NCI-H2107 (cell line): ENCODE measurements at places on chromosomes 2 and 18.

- no peak for DNase-seq
Observed at GRCh38 chr18:74456349-74457042, 612 bp downstream of the DIPK1C start.

DNA sequence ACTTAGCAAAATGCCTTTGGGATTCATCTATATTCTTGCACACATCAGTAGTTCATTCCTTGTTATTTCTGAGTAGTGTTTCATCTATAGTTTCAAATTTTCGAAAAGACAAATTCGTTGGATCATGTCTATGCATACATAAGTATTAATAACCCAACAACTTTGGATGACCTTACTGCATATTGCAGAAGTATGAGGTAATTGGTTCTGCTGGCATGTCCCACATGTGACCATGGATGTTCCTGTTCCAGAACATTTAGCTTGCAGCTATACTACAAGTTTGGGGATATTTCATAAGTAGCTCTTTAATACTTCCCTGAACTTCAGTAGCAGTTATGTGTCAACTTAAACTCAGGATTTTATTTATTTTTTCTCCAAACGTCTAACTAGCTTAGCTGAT is 44.9 kb downstream of the APLF start:
- DNase-seq, result no peak

DNA sequence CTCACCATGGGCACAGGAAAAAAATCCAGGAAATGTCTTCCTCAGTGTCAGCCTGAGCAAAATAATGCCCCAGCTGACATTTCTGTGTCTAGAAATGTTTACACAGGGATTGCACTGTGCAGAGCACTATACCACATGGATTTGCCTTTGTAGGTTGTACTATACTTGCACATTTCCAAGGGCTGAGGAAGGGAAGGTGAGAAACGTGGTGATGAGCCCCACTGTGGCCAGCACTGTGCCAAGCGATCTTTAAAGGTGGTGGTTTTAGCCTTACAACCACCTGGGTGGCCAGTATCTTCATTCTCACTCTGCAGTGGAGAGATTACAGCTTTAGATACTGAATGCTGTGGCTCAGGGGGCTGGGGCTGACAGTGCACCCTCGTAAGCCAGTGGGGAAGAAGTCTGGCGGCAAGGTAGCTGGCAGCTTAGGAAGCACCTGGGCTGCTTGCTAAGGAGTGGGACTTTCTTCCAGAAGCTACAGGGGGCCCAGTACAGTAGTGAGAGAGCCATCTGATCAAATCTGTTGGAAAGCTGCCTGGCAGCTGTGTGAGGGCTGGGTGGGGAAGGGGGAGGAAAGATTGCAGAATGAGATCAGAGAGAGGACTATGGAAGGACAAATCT is 81.4 kb upstream of the MSH2 start:
- no peak for DNase-seq

DNA sequence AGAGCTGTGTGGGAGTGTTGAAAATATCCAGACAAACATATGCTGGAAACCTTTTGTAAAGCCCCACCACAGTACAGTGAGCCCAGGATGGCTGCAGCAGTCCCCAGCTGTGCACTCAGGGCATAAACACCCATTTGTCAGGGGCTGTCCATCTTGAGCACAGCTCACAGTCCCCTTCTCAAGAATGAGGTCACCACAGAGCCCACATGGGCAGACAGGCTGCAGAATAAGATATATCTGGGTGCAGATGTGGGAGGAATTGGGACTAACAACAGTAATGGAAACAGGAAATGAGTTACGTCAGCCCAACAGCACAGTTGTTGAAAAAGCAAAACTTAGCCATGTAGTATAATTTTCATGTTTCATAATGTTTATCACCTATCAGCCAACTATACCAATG is 219.6 kb downstream of the ETAA1 start:
- DNase-seq, result no peak

DNA sequence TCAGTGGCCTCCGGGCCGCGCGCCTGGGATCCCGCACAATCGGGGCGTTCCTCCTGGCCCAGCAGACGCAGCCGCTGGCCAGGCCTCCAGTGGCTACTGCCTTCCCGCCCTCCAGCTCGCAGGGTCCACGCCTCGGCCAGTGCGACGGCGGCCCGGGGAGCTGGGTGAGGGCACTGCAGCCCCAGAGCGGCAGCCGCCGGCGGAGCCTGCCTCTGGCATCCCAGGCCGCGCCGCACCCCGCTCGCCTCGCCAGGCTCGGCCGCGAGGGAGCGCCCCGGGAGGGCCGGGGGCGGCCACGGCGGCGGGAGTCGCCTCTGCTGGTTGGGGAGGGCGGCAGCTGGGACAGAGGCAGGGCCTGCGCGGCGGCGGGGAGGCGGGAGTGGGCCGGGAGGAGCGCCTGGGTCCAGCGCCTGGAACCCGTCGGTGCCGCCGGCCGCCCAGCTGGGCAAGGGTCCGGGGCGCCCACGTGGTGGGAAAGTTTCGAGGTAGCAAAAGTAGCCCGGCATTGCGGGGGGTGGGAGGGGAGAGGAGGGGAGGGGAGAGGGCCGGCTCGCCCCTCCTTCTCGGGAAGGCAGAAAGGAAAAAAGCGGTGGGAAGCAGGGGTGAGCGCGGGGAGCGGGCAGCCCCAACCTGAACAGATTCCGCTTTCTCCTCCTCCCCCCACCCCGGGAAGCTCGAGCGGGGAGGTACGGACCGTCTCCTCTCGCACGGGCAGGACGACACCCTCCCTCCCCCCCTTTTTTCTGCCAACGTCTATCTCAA is 1.5 kb upstream of the INHBB start:
- DNase-seq, result no peak

- no peak for DNase-seq
Observed at GRCh38 chr2:169452080-169452479, 27.2 kb upstream of the BBS5 start.

GRCh38 chr18:23927821-23928746 is 86.5 kb upstream of the TTC39C start:
- no peak for DNase-seq

DNA sequence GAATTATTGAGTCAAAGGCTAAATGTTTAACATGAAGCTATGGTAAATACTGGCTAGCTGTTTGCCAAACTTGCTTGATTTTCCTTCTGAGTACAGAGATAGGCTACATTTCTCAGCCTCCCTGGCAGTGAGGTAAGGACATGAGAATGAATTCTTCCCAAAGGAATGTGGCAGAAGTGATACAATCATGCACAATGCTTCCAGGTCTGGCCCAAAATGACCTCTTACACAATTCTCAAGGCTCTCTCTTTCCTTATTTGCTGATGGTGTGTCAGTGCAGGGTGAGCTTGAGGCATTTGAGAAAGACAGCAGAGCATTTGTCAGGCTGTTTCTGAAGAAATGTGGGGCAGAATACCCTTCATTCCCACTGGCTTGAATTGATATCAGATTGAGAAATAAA is 95.6 kb upstream of the NABP1 start:
- no peak for DNase-seq

DNA sequence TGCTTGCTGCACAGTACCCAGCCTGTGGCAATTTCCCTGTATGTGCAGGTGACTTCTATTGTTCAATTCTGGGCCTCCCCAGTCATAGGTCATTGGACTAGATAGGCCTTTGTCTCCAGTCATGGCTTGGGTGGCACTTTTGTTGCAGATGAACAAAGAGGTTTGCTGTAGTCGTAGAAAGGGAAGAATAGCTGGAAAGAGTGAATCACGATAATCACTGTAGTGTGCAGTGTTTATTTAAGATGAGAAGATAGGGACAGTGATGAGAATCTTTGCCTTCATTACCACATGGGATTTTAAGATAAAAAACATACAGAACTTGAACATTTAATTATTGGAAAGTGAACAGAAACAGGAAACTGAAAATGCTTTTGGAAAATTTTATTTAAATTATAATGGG is 156.1 kb upstream of the CYRIA start:
- no peak for DNase-seq

DNA sequence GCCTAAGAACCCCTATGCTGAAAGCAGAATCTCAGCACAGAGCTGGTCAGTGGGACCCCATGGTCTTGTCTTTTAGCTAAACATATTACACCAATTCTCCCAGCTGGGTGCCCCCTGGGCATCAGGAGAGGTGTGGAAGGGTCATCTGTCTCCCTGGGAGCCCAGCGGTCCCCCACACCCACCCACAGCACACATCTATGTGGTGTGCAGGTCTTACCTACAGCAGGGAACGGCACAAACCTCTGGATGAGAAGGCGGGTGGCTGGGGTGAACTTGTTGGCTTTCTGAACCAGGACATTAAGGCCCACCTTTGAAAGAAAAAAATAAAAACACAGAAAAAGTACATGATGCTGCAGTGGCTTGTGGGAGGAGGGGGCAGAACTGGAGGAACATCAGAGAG is 70.7 kb downstream of the EMX1 start:
- no peak for DNase-seq

DNA sequence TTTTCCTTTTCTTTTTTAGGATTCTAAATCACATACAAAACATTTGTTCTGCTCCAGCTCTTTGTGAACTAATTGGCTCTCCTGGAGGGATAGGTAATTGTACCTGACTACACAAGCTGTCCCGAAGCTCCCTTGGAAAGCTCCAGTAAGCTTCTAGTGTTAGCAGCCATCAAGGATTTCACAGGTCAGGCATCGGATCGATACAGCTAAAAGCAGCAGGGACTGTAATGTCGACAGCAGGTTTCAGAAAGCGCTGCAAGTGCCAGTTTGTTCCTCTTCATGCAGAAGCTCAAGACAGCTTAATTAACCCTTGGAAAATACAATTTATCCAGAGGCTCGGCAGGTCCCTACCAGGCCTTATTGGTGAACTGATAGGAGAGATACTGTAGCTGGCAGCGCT is 87.2 kb upstream of the VRK2 start:
- DNase-seq, result peak; percentile 2

DNA sequence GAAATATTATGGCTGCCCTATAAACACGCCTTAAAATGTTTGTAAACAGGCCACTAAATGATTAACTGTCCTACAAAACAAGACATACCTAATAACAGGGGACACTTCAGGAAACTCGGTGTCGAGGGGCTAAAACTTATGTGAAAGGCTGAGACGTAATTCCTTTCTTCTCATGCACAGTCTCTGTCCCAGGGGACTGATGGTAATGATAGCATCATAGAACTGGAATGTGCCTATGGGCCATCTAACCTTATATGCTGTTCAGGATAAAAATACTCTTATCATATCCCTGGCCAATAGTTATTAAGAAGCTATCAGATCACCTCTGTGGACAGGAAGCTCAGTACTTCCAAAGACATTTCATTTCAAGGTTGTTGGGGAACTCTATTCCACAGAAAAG is 252.6 kb upstream of the RASGRP3 start:
- DNase-seq, result no peak

GRCh38 chr2:10447300-10447894 is 730 bp downstream of the ODC1 start:
- no peak for DNase-seq

- no peak for DNase-seq
Observed at GRCh38 chr2:232485757-232486557, 1.7 kb downstream of the ECEL1 start.

- DNase-seq, result no peak
Observed at GRCh38 chr18:73688851-73689711, 458.6 kb downstream of the FBXO15 start.

GRCh38 chr2:68726608-68727367 is 7.8 kb upstream of the ARHGAP25 start:
- DNase-seq, result no peak

GRCh38 chr2:172969166-172969565 is 106.5 kb upstream of the MAP3K20 start:
- DNase-seq, result no peak

GRCh38 chr2:44945676-44946371 is 4.3 kb downstream of the SIX3 start:
- DNase-seq, result no peak

DNA sequence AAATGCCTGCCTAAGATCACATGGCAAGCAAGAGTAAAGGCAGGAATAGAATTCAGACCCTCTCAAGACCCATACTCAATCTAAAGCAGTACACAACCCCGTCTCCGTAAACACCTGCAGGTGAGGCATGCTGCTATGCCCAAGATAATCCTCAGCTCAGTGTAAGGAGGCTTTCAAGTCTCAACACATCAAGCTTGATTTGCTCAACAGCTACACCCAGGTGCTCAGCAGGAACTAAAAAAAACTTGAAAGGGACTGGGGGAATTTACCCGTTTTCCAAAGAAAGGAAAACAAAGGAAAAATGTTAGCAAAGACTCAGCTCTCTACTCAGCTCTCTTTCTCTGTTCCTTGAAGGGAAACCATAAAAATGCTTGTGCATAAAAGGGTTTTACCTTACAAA is 301.8 kb downstream of the C1D start:
- no peak for DNase-seq

DNA sequence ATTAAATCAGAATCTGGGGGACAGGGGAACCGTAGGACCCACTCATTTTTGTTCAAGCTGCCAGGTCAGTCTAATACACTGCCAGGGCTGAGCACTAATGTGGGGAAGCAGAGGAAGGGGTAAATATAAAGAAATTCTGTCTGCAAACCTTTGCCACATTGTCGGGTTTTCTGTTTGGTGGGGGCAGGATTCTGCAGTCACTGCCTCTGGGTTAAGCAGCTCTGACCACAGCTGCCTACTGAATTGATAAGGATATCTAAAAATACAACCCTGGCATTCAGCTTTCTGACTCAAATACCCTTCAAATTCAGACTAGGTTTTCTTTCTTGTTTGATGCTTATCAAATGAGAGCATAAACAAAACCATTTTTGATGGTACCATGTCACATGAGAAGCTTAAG is 6.0 kb downstream of the DNER start:
- no peak for DNase-seq

- no peak for DNase-seq
Observed at GRCh38 chr18:73932976-73933375, 214.7 kb downstream of the FBXO15 start.

- DNase-seq, result no peak
Observed at GRCh38 chr2:120902592-120902991, 166.9 kb downstream of the GLI2 start.

DNA sequence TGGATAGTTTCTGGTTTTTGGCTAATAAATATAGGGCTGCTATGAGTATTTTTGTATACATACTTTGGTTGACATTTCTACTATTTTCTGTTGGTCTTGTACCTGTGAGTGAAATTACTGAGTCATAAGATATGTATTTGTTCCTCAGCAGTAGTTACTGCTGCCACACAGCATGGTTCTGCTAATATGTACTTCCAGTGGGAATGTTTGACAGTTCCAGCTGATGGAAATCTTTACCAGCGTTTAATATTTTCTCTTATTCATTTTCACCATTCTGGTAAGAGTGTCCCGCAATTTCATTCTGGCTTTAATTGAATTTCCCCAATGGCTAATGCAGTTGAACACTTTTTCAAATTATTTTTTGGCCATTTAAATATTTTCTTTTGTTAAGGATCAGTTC is 57.9 kb upstream of the IL1R1 start:
- DNase-seq, result no peak

GRCh38 chr2:85838181-85838580 is 50.6 kb downstream of the ST3GAL5 start:
- no peak for DNase-seq
